ENCODE measurements at places on chromosomes 6 and 20.
A peak's percentile ranks its signal among the peaks of the same experiment; 100 is the strongest.

DNA sequence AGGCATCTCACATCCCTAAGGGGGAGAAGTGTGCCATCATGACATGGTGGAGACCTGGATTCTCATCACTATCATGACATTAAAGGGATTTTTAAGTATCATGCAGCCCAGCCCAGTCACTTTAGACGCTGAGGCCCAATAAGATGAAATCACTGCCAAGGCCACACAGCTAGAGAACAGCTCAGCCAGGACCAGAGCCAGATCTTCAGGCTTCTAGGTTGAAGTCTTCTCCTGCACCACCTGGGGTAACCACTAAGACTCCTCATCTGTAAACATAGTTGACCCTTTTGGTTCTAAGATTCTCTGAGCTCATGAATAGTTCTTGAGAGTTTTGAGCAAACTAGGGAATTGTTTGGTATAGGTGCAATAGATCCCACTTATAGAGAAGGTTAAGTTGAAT is 125.1 kb downstream of the TCP11 start:
- DNase-seq: no peak

- no peak for DNase-seq
Measured at GRCh38 chr6:27260369-27260768, 12.9 kb downstream of the PRSS16 start.

DNA sequence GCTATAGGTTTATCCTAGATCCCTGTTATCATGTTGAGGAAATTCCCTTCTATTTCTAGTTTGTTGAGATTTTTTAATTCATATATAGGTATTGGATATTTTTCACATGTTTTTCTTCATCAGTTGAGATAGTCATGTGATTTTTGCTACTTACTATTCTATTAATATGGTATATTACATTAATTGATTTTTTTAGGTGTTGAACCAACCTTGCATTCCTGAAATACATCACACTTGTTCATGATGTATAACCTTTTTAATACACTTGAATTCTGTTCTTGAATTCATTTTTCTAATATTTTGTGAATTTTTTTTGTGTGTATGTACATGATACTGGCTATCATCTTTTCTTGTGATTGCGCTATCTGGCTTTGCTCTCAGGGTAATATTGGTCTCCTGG is 25.5 kb upstream of the CAP2 start:
- no peak for DNase-seq

GRCh38 chr6:84390851-84391250 is 163.4 kb upstream of the CEP162 start:
- DNase-seq: no peak

DNA sequence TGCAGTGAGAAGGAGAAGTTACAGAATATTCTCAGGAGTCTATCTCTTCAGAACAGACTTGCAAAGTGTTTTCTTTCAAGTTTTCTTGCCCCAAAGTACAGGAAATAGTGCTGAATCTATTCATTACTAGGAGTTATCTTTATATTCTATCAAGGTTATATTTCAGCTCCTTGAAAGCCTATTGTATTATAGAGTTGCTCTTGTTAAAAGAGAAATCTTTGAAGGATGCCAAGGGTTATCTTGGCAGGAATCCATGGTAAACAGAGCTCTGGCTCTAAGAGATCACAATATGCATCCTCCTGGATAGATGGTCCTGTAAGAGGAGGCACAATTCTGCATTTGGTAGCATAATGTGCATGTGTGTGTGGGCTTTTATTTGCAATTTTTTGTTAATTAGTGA is 21.2 kb upstream of the SNRPB2 start:
- DNase-seq: no peak

DNA sequence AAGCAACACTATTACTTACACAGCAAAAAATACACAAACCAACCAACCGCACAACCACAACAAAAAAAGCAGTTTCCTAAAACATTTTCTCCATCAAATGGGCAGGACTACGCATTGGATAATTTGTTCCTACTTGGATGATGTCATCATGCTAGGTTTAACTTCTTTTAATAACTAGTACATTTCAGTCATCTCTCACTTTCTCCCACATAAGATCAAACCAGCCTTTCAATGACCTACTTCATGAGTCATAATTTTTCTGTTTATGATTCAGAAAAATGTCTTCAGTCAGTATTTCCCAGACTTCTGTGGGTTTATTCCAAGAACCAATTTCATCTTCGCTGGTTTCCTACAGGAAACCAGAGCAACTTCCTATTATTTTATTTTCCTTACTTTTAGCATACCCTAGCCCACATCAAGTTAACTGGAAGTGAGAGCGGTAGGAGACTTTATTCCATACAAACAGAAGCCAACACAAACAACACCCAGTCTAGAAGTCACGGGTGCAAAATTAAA is 134.2 kb downstream of the GMDS start:
- DNase-seq: peak; percentile 22
